ENCODE measurements at places on chromosomes 1 and 21. TPM values are rescaled to one million over a fixed set of nuclear protein-coding genes. Genes with fewer than 3 reads are reported as not detected.

Gene PLPPR4
- under 0.01 TPM for total RNA-seq

Gene LAMC2
- 2,277 TPM for total RNA-seq

Gene TSHB
- total RNA-seq: not detected

Gene SLC30A10
- total RNA-seq: not detected

Gene FAM20B
- total RNA-seq: 36.8 TPM

Gene CSF3R
- not detected for total RNA-seq

Gene RNU1-2
- 1,398 TPM for total RNA-seq

Gene SMAP2
- total RNA-seq: 16.6 TPM

Gene RGL1
- total RNA-seq: 4.3 TPM

Gene S100A2
- total RNA-seq: 2,255 TPM

Gene S100B
- not detected for total RNA-seq

Gene FCRLB
- total RNA-seq: 0.67 TPM

Gene SEMA6C
- 1.6 TPM for total RNA-seq

Gene PDZK1
- total RNA-seq: 7.0 TPM

Gene SPRR1A
- total RNA-seq: 5.2 TPM

Gene NTMT2
- total RNA-seq: not detected

Gene CTH
- 6.2 TPM for total RNA-seq

Gene FCAMR
- total RNA-seq: not detected

Gene GREM2
- not detected for total RNA-seq

Gene LCE2A
- total RNA-seq: not detected

Gene GNG12
- 183 TPM for total RNA-seq

Gene DNAJC16
- total RNA-seq: 16.0 TPM

Gene XCL1
- total RNA-seq: not detected

Gene OLIG2
- total RNA-seq: not detected

Gene COL24A1
- not detected for total RNA-seq

Gene HRNR
- not detected for total RNA-seq

Gene LMX1A
- total RNA-seq: not detected

Gene CNN3
- 244 TPM for total RNA-seq

Gene DNM3
- total RNA-seq: 3.0 TPM

Gene LRRC38
- total RNA-seq: not detected

Gene SPRR1B
- not detected for total RNA-seq

Gene TTC13
- total RNA-seq: 11.6 TPM

Gene KIAA0040
- 94.0 TPM for total RNA-seq

Gene AMPD2
- total RNA-seq: 29.7 TPM

Gene TAS1R1
- not detected for total RNA-seq

Gene LYPD8
- 1.7 TPM for total RNA-seq

Gene DISP3
- under 0.01 TPM for total RNA-seq

Gene ZFP69B
- 6.7 TPM for total RNA-seq

Gene WDR47
- total RNA-seq: 22.5 TPM

Gene RHCE
- not detected for total RNA-seq

Gene LRRC53
- total RNA-seq: not detected

Gene CCDC185
- not detected for total RNA-seq

Gene CTSS
- 2.8 TPM for total RNA-seq

Gene PROX1
- 0.33 TPM for total RNA-seq

Gene PLEKHN1
- 25.6 TPM for total RNA-seq

Gene SPATA17
- total RNA-seq: 1.5 TPM

Gene ASB17
- not detected for total RNA-seq

Gene PAPPA2
- 13.0 TPM for total RNA-seq

Gene GFI1
- under 0.01 TPM for total RNA-seq

Gene FCRL2
- not detected for total RNA-seq
